ENCODE measurements at places on chromosomes 3 and 15. TPM values are rescaled to one million over a fixed set of nuclear protein-coding genes. Genes with fewer than 3 reads are reported as not detected.

- peak; percentile 69 for DNase-seq
Observed at GRCh38 chr3:49658711-49659110, 15.4 kb upstream of the APEH start.

DNA sequence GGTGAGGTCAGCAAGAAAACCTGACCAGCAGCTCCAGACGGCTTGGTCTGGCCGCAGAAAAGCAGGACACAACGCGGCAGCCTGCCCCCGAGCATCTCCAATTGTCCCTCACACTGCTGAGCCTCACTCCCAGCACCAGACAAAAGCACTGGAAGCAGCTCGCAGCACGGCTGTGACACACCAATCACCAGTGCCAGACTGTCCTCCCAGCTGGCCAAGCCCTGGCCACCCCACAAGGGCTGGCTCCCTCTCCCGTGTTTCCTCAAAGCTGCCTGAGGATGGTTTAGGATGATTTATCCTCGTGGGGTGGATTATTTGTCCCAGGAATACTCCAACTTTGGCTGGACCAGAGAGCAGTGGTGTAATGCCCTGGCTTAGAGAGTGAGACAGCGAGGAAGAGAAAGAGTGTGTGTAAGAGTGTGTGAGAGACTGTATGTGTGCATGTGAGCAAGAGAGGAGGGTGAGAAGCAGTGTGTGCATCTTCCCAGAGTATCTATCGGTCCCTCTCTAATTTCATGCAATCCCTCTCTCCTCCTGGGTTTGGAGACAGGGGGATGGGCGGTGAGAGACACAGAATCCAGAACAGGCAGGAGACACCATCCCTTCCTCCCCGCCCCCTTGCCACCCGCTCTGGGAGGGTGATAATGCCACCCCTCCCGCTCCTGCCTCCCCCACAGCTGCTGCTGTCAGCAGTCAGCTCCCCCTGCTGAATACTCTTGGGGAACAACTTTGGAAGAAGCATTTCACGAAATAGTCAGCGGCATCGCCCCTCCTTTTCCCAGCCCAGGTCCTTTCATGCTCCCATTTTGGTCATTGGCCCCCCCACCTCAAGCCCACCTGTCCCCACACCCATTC lies 34.2 kb downstream of the SEMA5B start:
- DNase-seq: no peak

DNA sequence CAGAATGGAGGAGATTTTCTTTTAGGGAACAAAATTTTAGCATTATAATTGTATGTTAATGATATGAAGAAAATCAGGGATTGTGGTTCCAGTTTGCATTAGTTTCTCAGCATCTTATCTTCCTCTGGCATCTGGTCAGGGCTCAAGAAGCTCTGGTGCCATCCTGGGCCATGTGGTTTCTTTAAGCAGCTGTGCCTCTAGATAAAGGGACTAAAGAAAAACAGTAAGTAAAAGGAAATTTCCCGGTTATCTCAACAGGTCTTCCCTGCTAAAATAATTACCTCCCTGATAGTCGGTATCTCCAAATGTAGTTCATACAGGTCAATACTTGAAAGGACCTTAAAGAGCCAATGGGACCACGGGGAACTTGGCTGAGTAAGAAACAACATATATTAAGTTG lies 375.1 kb upstream of the RBMS3 start:
- DNase-seq: no peak

DNA sequence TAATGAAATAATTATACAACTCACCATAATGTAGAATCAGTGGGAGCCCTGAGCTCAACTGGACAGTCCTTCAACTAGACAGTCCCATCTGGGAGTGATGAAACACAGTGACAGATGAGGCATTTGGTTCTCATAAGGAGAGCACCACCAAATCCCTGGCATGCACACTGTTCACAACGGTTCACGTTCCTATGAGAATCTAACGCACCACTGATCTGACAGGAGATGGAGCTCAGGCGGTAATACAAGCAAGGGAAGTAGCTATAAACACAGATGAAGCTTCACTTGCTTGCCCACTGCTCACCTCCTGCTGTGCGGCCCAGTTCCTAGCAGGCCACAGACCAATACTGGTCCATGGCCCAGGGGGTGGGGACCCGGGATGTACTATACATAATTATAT lies 17.0 kb downstream of the PRKAR2A start:
- no peak for DNase-seq

DNA sequence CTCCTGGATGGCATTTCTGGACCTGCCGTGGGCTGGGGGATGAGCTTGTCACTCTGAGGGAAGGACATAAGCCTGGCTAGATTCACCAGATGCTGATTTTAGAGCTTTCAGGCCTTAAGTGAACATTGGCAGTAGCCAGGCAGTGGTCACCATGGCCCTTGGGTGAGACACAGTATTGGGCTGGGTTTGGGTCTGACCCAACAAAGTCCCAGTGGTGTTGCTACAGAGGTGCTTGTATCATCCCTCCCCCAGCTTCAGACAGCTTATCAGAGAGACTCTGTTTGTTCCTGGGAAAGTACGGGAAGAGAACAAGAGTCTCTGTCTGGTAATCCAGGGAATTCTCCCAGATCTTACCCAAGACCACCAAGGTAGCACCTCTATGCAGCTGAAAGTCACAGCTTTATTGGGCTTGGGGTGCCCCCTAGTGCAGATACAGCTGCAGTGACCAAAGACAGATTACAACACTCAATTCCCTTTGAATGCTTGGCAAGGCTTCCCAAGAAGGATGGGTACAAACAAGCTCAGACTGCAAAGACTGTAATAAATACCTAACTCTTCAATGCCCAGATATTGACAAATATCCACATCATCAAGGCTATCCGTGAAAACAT lies 9.8 kb upstream of the RUVBL1 start:
- peak; percentile 22 for DNase-seq

GRCh38 chr15:69606921-69607500 lies 154.4 kb downstream of the RPLP1 start:
- peak; percentile 14 for DNase-seq

DNA sequence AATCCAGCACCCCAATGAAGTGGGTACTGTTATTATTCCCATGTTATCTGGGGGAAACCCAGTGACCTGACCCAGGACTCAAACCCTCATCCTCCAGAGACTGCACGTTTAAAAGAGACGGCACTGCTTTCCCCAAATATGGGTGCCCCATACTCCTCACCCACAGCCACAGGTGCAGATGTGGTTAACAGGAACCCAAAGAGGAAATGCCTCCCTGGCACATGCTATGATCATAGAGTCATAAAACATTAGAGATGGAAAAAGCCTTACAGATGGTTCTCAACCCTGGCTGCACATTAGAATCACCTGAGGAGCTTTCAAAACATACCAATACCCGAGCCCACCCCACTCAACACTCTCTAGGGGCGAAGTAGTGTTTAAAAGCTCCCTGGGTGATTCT lies 111.5 kb downstream of the SEMA5B start:
- no peak for DNase-seq

Gene WDR72
- total RNA-seq: 0.10 TPM
